ENCODE measurements at places on chromosomes 12 and 14.

GRCh38 chr14:91348845-91349465, 68.7 kb downstream of the CCDC88C start:
- no peak for DNase-seq

- no peak for DNase-seq
Measured at GRCh38 chr14:60164404-60164711, 840 bp downstream of the DHRS7 start.

DNA sequence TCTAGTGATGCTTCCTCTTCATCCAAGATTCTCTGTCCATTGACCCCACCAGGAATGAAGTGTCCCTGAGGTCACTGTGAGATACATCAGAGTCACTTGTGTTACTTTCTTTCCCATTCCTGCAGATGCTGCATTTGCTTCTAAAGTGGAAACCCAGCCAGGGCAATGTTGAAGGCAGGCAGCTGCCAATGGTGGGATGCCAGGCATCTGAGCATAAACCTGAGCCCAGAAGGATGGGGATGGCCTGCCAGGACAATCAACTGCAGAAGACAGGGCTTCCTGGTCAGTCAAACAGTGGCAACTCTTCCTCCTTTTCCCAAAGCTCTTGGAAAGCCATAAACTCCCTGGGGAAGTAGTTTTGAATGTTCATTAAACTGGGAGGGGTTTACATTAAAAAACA, 178.0 kb upstream of the TMEM132C start:
- DNase-seq: no peak

GRCh38 chr14:87687420-87687819, 305.6 kb downstream of the GALC start:
- no peak for DNase-seq

DNA sequence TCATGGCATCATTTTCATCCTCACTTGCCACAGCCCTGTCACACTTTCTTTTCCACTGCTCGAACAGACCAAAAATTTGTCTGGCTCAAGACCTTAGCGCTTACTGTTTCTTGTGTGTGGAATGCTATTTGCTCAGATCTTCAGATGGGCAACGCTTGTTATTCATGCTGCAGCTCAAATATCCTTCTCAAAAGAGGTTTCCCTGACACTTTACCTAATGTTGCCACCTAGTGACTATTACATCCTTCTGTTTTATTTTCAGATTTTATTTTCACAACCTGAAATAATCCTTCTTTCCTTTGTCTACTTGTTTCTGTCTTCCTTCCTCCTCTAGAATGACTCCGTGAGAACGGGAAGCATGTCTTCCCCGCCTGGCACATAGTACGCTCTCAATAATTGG, 5.6 kb downstream of the FBXO33 start:
- peak; percentile 74 for DNase-seq

DNA sequence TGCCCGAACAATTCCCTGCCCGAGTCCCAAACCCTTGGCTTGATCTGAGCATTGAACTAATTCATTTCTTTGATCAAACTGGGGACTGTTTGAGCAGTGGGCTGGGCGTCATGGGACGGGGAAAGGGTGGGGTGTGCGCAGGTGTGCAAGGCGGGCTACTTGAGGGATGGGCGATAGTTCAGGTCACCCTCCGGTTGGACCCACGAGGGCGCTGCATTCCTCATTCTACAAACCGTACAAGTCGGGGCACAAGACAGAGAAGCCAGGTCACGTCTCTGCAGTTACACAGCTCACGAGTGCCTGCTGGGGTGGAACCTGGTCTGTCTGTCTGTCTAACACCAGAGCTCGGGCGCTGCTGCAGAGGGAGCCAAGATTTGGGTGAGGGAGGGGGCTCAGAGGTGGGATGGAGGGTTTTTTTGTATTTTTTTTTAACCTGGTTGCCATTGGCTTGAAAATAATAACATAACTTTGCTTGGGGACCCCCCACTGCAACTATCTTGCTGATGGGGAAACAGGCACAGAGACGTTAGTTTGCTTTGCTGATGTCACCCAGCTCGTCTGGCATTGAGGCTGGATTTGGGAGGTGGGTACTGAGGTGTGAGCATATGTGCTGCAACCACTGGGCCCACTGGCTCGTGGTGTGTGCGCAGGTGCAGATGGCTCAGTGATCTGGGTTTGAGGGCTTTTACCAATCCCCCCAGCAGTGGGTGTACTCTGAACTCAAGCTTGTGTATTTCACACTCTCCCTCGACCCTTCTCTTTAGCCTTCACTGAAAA, 7.6 kb upstream of the RTL1 start:
- no peak for DNase-seq

Measured in fibroblast of pulmonary artery (primary cell).